Stimulated activated CD4-positive, alpha-beta T cell treated with anti-CD3 and anti-CD28 coated beads, Interleukin-15, amount 100 ng/mL, for 48 hours (primary cell): ENCODE measurements at places on chromosomes 3 and 15.

DNA sequence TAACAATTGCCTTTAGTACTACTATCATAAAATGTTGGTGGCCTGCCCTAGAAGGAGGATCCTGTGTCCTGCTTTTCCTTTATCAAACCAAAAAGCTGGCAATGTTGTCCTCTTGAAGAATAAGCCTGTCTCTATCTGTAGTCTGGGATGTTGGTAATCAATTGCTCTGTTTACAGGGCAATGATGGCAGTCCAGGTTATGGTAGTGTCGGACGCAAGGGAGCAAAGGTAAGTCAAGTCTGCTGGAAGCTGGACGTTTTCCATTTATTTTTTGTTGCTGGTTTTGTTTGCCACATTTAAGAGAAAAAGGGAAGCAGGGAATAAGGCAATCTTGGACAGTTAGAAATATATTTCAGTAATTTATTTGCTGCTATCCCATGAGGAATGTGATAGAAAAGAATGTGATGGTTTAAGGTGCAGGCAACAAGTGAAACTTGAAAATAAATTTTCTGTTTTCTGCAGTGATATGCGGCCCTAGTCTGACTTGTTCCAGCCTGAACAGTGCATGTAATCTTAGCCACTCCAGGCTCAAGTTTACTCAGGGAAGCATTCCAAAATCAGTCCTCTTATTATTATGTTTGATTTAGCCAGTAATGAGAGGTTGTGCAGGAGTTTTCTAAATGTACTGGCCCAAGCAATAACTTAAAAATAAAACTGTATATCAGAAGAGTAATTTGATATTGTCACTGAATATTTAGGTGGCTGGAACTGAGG lies 110.3 kb downstream of the COL6A6 start:
- DNase-seq, result no peak

DNA sequence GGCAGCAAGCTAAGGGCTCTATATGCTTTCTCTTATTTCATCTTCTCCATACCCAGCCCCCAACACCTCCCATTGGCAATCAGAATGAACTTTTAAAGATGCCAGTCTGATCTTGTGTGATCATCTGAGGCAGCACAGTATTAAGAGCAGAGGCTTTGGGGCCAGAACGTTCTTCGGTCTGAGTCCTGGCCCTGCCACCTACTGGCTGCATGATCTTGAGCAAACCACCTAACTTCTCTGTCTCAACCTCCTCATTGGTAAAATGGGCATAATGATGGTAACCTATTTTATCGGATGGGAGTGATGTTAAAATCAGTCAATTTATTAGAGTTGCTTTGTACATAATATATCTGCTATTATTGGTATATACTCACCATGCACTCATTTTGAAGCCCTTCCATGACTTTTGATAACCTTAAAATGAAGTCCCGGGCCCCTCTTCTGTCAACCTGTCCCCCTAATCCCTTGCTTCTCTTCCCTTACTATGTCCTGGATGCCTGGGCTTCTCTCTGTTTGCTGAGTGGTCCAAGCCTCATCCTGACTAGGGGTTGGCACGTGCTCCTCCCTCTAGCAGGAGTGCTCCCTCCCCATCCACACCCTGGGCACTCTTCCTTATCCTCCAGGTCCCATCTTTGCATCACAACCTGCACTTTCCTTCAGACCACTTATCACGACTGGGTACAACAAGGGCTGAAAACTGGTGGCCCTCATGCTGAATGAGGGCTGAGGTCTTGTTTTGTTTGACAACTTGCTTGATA lies 6.3 kb downstream of the EFCAB12 start:
- no peak for DNase-seq

DNA sequence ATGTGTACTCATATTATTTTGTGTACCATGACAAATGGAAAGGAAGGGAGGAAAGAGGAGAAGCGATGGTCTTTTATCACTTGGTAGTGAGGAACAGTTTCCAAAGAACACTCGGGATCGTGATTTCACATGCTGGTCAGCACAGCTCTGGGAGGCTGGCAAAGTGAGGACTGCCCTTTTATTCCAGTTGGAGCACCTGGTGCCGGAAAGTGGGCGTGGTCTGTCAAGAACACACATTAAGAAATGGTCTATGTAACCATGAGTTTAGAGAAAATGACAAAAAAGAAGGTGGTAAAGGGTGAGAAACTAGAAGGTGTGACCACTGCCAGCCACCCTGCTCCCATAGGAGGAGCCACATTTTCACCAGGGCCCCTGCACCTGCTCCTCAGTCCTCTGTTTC lies 7.0 kb upstream of the TSEN2 start:
- no peak for DNase-seq

GRCh38 chr3:44875596-44875995 lies 1.2 kb downstream of the TGM4 start:
- DNase-seq, result no peak

GRCh38 chr15:55856506-55857164 lies 113.7 kb upstream of the PRTG start:
- DNase-seq, result no peak

- peak; percentile 54 for DNase-seq
Measured at GRCh38 chr3:50525987-50526386, 22.6 kb upstream of the CACNA2D2 start.

DNA sequence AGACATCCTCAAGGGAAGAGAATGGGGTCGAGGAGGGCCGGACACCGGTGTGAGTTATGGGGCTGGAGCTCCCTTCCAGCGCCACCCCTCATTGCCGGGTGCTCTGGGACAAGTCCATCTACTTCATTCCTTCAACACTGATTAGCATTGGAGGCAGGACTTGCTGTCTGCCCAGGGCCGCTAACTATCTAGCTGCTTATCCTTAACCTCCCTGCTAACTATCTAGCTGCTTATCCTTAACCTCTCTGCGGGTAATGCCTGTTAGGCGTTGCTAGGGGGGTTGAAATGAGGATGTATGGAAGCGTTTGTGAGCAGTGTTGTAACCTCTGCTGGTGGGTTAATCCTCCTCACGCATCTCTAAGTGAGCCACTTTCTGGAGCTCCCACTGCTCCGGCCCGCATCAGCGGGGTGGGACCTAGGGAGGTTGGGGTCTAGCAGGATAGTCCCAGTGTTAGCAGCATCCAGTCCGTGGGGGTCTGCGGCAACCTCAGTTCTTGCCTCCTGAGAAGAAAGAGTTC lies 10.9 kb upstream of the CHAC1 start:
- DNase-seq, result no peak

GRCh38 chr3:52367891-52368880 lies 52.1 kb downstream of the DNAH1 start:
- no peak for DNase-seq

- DNase-seq, result no peak
Measured at GRCh38 chr15:60994963-60995475, 234.1 kb downstream of the RORA start.
